A549 treated with DMSO at 1 μM for 4 hours (cell line): ENCODE measurements at places on chromosomes 16 and 17. TPM values are rescaled to one million over a fixed set of nuclear protein-coding genes. Genes with fewer than 3 reads are reported as not detected.

Gene CRHR1
- 0.08 to 0.45 TPM (median 0.25 TPM) in 5 replicates for total RNA-seq

Gene SLC52A1
- 0.34 to 1.2 TPM (median 0.68 TPM) in 5 replicates for total RNA-seq

Gene SLC12A3
- 0.02 TPM in 2 of 5 replicates, not detected in the others for total RNA-seq

Gene COX4I1
- 761 to 794 TPM (median 776 TPM) in 5 replicates for total RNA-seq

Gene SLFN14
- total RNA-seq = not detected in 5 replicates

Gene DNAAF8
- 0.46 to 1.6 TPM (median 1.2 TPM) in 5 replicates for total RNA-seq

Gene STUB1
- total RNA-seq = 91.8 to 121 TPM (median 114 TPM) in 5 replicates

Gene AATK
- total RNA-seq = 0.42 to 0.61 TPM (median 0.49 TPM) in 5 replicates

Gene KRTAP2-3
- total RNA-seq = 0.12 to 0.13 TPM in 2 of 5 replicates, not detected in the others

Gene PRKCB
- total RNA-seq = 0.17 to 0.50 TPM (median 0.24 TPM) in 5 replicates

Gene SLC38A7
- total RNA-seq = 17.0 to 19.8 TPM (median 18.7 TPM) in 5 replicates

Gene ASPHD1
- 23.0 to 29.4 TPM (median 26.9 TPM) in 5 replicates for total RNA-seq

Gene SOST
- not detected in 5 replicates for total RNA-seq

Gene CTRB2
- not detected in 5 replicates for total RNA-seq

Gene PPY
- total RNA-seq = not detected in 5 replicates

Gene ITGB4
- total RNA-seq = 44.5 to 54.7 TPM (median 48.0 TPM) in 5 replicates

Gene WDR45B
- total RNA-seq = 96.4 to 99.9 TPM (median 98.2 TPM) in 5 replicates

Gene PSMD12
- 98.9 to 116 TPM (median 110 TPM) in 5 replicates for total RNA-seq

Gene PYDC1
- total RNA-seq = not detected in 5 replicates

Gene VMO1
- total RNA-seq = 0.47 to 1.5 TPM (median 1.3 TPM) in 4 of 5 replicates, not detected in the other

Gene PDE6G
- 1.8 to 2.6 TPM (median 2.5 TPM) in 5 replicates for total RNA-seq

Gene CES3
- total RNA-seq = 1.7 to 2.1 TPM (median 2.1 TPM) in 5 replicates

Gene KRTAP1-1
- total RNA-seq = not detected in 5 replicates

Gene KNOP1
- 35.8 to 49.9 TPM (median 41.9 TPM) in 5 replicates for total RNA-seq

Gene ATXN7L3
- total RNA-seq = 56.7 to 69.2 TPM (median 64.8 TPM) in 5 replicates

Gene ODAD4
- total RNA-seq = 1.1 to 1.7 TPM (median 1.4 TPM) in 5 replicates

Gene FAM83G
- total RNA-seq = 35.9 to 42.4 TPM (median 38.5 TPM) in 5 replicates

Gene CD300LB
- 0.07 to 0.12 TPM in 2 of 5 replicates, not detected in the others for total RNA-seq

Gene HID1
- total RNA-seq = 6.3 to 7.3 TPM (median 7.2 TPM) in 5 replicates

Gene TMEM88
- total RNA-seq = 0.57 to 1.7 TPM (median 0.96 TPM) in 5 replicates

Gene GOSR1
- total RNA-seq = 34.4 to 45.5 TPM (median 38.2 TPM) in 5 replicates

Gene ESRP2
- 0.05 to 0.19 TPM (median 0.09 TPM) in 4 of 5 replicates, not detected in the other for total RNA-seq

Gene KRT28
- total RNA-seq = not detected in 5 replicates

Gene MAPK7
- total RNA-seq = 19.8 to 27.0 TPM (median 23.5 TPM) in 5 replicates

Gene NPIPB6
- 0.85 to 2.7 TPM (median 1.9 TPM) in 5 replicates for total RNA-seq

Gene AOC3
- total RNA-seq = 0.99 to 2.0 TPM (median 1.5 TPM) in 5 replicates

Gene ABCA6
- total RNA-seq = 0.03 TPM in 1 of 5 replicates, not detected in the others

Gene SLC6A2
- total RNA-seq = 0.04 TPM in 1 of 5 replicates, not detected in the others

Gene OR1F1
- total RNA-seq = 0.44 to 0.59 TPM (median 0.53 TPM) in 5 replicates

Gene DBNDD1
- total RNA-seq = 45.5 to 61.2 TPM (median 53.1 TPM) in 5 replicates

Gene MYH13
- total RNA-seq = 0.01 TPM in 1 of 5 replicates, not detected in the others

Gene EDC4
- 45.9 to 72.1 TPM (median 66.4 TPM) in 5 replicates for total RNA-seq

Gene PLXDC1
- 0.05 to 0.81 TPM (median 0.11 TPM) in 5 replicates for total RNA-seq

Gene WNK4
- 0.56 to 2.4 TPM (median 1.6 TPM) in 5 replicates for total RNA-seq

Gene NKD1
- 0.10 to 0.68 TPM (median 0.27 TPM) in 5 replicates for total RNA-seq

Gene ACAP1
- 3.9 to 7.6 TPM (median 4.2 TPM) in 5 replicates for total RNA-seq

Gene CHST6
- total RNA-seq = 0.07 to 0.16 TPM (median 0.12 TPM) in 5 replicates

Gene RAI1
- total RNA-seq = 34.0 to 40.8 TPM (median 37.6 TPM) in 5 replicates

Gene NPIPA7
- total RNA-seq = 8.4 to 12.8 TPM (median 12.0 TPM) in 5 replicates

Gene PRSS27
- 1.00 to 1.2 TPM (median 1.1 TPM) in 5 replicates for total RNA-seq

Gene ITGA2B
- total RNA-seq = 1.3 to 1.8 TPM (median 1.5 TPM) in 5 replicates

Gene SYCE1L
- 5.8 to 7.9 TPM (median 6.7 TPM) in 5 replicates for total RNA-seq

Gene CPNE7
- 41.5 to 71.1 TPM (median 57.3 TPM) in 5 replicates for total RNA-seq
